ENCODE measurements at places on chromosomes 3 and 15. TPM values are rescaled to one million over a fixed set of nuclear protein-coding genes. Genes with fewer than 3 reads are reported as not detected.

Gene MB21D2
- total RNA-seq, result 3.5 TPM

Gene ZNF592
- 40.8 TPM for total RNA-seq

Gene LRRC34
- total RNA-seq, result 0.47 TPM

Gene ATP2C1
- 56.3 TPM for total RNA-seq

Gene TEX9
- total RNA-seq, result 2.2 TPM

Gene ADAMTS17
- 6.2 TPM for total RNA-seq

Gene SLC28A2
- total RNA-seq, result not detected
